ENCODE measurements at places on chromosomes 5 and 9.
A peak's percentile ranks its signal among the peaks of the same experiment; 100 is the strongest.

DNA sequence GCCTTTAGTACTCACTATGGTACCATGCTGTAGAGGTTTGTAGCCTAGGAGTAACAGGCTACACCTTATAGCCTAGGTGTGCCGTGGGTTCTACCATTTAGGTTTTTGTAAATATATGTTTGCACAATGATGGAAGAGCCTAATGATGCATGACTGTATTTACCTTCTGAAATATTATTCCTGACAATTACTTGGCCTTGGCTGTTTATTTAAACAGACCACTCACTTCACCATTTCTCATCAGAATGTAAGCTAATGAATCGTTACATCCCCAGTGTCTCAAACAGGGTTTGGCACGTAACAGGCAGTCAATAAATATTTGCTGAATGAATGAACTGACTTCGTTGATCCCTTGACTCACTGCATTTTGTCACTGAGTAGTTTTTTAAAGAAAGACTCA lies 93.1 kb downstream of the MED27 start:
- DNase-seq: no peak

DNA sequence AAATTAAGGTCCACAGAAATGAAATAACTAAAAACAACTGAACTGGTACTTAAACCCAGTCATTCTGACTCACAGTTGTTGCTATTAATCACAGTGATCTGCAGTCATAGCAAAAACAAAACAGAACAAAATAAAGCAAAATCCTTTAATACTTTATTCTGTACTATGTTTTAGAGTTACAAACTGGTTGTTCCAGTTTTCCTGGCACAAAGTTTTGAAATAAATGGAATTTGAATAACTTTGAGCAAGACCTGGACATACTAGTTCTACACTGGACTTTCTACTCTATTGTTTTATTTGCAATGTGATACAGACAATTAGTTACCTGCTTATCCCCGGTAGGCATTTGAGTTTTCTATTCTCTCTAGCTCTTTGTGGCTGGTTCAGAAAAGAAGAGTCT lies 147.9 kb downstream of the DMRT2 start:
- no peak for DNase-seq

DNA sequence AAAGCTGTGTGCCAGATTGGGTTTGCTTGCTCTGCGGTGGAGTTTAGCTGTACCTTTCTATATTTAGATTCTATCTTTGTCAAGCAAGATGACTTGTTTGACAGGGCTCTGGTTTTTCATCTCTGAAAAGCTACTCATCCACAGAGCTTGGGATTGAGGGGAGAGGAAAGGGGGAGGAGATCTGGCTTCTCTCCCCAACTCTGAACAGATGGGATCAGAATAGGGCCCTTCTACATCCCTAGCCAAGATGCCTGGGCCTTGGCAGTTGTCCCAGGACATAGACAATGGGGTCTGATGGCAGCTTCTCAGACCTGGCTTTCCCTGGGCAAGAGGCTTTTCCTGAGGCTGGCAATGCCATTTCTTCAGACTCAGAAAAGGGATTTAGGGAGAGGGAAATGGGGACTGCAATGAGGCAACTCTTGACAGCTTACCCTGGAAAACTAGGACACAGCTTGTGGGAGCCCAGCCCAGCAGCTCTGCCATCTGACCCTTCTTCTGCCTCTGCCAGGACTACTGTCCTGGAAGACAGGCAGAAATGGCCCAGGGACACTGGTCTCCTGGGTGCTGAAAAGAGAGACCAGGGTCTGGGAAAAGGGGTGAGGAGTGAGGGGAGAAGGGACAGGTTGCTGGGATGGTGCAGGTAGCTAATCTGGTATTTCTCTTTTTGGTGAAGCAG lies 50.2 kb upstream of the ASTN2 start:
- DNase-seq: peak; percentile 96

DNA sequence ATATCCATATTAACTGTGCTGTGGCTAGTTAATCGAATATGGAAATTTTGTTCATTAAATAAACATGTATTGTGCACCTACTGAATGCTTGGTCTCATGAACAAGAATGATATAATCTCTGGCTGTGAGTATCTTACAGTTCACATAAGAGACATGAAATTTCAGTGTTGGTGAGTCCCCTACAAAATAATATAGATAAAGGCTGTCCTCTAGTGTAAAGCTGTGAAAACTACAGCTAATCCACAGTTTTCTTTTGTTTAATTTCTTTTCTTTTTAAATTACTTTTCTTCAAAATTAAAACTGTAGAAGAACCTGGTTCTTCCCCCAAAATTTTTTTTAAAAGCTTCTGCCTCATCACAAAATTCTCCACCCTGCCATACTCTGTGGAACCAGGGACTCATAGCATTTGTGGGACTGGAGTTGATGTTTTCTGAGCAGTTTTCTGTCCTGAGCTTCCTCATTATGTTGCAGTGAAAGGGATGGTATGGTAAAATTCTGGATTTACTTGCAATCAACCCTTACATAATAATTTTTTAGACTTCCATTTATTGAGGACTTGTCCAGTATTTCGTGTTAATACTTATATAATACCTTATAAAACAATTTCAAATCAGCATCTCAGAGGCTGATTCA lies 135.0 kb downstream of the STK32A start:
- DNase-seq: no peak

DNA sequence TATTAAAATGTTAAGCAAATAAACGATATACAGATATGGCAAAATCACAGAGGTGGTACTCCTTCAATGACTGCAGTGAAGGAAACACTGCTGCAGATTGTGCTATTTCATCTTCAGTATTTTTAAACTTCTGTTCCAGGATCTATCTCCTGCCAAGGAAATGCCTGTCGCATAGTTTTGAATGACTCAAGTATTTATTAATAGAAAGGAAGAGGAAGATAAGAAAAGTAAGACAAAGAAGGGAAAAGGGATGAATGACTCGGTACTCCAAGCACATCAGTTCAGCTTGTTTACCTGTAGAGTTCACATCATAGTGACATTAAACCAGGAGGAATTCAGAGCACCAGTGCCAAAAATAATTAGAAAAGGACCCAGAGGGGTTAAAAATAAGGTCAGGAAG lies 5.1 kb upstream of the GPX8 start:
- no peak for DNase-seq
